NCI-H187 (cell line): ENCODE measurements at places on chromosomes 12 and 14.

DNA sequence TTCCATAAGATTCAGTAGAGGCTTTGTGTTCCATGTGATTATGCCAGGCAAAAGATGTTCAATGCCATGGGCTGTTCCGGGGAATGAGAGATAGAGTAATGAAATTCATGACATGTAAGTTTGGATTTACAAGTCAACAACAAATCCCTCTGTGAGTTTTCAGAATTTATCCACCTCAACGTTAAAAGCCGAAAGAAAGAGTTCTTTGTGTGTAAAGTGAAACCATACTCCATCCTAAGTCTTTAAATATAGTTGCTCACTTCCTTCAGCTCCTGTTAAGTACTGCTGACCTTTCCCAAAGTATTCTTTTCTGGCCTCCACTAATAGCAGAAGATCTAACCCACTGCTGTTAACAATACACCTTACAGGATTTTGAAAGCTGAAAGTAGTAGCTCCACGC lies 190.0 kb downstream of the TMX1 start:
- DNase-seq: no peak

GRCh38 chr12:6468283-6468575 lies 2.2 kb downstream of the VAMP1 start:
- no peak for DNase-seq

DNA sequence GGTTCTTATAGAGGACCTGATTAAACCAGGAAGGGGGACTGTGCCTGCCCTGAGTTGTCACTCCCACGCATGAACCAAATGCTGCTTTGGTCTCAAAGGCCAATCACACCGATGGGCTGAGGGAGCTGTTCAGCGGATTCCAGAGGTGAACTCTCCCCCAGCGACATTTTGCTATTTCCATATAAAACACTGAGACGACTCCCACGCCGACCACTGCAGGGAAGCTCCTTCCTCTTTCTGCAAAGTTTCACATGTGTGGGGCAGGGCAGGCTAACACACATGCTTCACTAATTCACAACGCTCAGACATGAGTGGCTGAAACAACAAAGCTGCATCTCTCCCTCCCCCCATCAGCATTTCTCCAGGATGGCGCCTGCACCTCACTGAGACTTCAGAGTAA lies 37.8 kb upstream of the TMEM132D start:
- no peak for DNase-seq

DNA sequence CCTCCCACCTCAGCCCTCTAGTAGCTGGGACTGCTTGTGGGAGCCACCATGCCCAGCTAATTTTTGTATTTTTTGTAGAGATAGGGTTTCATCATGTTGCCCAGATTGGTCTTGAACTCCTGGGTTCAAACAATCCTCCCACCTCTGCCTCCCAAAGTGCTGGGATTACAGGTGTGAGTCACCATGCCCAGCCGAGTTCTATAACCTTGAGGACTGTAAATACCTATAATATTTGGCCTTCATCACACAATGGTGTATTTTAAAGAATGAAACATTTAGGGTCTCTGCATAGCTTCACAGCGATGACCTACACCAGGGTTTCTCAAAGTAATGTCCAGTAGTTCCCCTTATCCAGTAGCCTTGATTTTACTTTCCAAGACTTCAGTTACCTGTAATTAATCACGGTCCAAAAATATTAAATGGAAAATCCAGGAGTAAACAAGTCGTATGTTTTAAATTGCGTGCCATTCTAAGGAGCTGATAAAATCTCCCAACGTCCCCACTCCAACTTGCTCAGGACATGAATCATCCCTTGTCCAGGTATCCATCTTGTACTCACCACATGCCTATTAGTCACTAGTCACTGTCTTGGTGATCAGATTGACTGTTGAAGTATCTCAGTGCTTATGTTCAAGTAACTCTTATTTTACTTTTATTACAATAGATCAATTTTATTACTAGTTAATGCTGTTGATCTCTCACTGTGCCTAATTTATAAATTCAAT lies 368.2 kb downstream of the BTG1 start:
- DNase-seq: no peak

GRCh38 chr14:93072659-93073357 lies 42.9 kb downstream of the ITPK1 start:
- DNase-seq: no peak

GRCh38 chr12:121048442-121048841 lies 9.4 kb upstream of the OASL start:
- no peak for DNase-seq

DNA sequence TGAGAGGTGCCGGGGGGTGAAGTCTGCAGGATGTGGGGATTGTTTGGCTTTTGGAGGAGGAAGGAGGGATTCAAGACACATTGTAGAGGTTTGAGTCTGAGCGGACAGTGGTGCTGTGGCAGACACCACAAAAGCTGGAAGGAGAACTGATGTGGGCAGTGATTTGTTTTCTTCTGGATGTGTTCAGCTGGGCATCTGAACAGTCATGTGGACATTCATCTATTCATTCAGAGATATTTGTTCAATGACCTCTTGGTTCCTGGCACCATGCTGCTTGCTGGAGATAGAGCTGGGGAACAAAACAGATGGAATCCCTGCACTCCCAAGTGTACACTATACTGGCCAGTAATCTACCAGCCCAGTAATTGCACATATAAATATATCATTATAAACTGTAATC lies 64.0 kb downstream of the PTPN11 start:
- no peak for DNase-seq

DNA sequence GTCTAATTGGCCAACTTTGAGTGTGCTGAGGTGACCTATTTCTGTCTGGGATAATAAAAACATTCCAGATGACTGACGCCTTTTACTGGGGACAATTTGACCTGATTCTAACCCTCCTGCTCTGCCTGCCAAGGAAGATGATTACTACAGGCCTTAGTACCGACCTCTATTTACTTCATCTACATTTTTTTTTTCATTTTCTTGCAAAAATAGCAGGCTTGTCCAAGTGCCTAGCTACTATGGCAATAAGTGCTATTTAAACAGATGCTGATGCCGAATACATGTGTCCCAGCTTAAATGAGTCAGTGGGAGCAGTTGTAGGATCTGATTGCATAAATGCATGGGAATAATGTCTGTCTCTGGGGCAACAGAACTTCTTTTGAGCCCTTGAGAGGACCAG lies 254.3 kb downstream of the RGS6 start:
- DNase-seq: no peak

DNA sequence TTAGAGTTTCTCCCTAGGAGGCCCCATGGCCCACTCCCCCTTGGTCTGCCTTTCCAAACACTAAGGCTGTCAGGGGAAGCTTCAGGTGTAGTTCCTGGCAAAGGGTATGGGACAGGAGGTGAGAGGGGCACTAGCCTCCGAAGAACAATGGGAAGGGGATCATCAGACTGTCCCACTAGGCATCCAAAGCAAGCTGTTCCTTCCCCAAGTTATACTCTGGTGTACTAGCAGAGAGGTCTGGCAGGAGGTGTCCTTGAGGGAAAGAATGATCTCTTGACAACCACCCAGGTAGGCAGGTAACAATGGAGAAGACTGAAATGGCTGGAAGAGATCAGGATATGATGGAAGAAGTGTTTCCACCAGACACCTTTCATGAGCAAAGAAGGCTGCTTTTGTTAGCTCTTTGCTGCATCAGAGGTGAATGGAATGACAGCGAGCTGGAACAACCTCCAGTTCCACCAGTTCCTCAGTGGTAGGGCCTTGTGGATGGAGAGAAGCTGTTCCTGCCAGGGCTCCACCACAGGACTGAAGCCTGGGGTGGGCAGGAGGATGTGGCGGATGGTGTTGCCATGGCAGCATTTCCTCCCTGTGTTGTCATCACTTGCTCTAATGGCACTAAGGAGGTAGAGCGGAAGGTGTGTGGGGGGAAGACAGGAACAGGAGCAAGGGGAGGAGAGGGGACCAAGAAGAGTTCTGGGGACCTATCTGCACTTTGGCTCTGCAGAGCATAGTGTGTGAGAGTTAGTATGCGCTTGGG lies 2.3 kb upstream of the AGAP2 start:
- DNase-seq: no peak

DNA sequence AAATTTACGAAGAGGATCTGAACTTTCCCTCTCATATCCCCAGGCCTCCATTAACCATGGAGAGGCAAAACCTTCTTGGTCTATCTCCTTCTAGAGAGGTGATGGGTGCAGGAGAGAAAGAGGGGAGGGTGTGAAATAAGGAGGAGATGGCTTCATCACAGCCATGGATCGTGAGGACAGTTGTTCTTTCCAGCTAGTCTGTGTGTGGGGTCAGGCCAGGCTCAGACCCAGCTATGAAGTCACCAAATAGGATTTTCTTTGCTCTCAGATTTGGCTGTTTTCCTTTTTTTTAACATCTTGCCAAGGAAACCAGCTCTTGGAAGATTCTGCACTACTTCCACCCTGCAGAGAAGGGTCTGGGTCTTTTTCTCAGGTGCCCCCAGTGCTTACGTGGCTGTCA lies 64.9 kb upstream of the FAM181A start:
- no peak for DNase-seq

DNA sequence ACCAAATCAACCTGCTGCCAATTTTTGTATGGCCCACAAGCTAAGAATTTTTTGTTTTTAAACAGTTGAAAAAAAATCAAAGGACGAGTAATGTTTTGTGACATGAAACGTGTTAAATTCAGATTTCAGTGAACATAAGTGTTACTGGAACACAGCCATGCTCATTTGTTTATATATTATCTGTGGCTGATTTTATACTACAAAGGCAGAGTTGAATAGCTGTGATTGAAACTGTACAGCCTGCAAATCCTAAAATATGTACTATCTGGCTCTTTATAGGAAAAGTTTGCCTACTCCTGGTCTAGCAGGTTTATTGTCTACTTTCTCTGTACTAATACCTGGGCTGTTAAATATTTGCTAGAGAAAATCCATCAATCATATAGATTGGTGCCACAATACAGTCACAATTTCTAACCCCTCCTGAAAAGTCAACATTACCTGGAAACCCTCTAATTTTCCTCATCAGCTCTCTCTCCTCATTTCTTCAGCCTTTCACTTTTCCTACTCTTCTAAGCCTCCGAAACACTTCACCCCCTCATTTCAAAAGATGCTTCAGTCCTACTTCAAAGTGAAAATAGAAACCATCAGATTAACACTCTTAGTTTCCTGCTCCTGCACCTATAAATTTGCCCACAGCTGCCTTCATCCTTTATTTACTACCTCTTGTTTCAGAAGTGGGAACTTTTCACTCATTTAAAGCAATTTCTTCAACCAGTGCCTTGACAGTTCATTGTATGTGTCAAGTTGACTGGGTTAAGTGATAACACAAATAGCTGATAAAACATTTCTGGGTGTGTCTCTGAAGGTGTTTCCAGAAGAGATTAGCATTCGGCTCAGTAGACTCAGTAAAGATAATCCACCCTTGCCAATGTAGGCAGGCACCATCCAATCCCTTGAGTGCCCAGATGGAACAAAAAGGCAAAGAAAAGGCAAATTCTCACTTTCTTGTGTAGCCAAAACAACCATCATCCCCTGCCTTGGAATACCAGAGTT lies 18.0 kb upstream of the C2CD5 start:
- no peak for DNase-seq

GRCh38 chr14:72781561-72782508 lies 112.1 kb downstream of the DPF3 start:
- no peak for DNase-seq

DNA sequence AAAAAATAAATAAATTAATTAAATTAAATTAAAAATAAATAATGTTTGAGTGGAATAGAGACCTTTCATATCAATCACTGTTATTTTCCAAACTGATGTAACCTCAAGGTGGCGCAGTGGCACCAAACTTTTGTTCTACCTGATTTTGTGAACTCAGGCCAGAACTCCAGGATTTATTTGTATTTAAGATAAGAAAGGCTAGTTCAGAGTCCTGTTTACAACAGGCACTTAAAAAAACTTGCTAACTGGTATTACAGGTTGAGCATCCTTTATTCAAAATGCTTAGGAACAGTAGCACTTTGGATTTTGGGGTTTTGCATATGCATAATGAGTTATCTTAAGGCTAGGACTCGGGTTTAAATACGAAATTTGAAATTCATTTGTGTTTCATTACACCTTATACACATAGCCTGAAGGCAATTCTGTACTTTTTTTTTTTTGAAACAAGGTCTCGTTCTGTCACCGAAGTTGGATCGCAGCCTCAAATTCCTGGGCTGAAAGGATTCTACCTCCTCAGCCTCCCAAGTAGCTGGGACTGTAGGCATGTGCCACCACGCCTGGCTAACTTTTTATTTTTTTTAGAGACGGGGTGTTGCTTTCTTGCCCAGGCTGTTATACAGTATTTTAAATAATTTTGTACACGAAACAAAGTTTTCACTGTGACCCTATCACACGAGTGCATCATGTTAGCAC lies 32.4 kb downstream of the YY1 start:
- DNase-seq: no peak

DNA sequence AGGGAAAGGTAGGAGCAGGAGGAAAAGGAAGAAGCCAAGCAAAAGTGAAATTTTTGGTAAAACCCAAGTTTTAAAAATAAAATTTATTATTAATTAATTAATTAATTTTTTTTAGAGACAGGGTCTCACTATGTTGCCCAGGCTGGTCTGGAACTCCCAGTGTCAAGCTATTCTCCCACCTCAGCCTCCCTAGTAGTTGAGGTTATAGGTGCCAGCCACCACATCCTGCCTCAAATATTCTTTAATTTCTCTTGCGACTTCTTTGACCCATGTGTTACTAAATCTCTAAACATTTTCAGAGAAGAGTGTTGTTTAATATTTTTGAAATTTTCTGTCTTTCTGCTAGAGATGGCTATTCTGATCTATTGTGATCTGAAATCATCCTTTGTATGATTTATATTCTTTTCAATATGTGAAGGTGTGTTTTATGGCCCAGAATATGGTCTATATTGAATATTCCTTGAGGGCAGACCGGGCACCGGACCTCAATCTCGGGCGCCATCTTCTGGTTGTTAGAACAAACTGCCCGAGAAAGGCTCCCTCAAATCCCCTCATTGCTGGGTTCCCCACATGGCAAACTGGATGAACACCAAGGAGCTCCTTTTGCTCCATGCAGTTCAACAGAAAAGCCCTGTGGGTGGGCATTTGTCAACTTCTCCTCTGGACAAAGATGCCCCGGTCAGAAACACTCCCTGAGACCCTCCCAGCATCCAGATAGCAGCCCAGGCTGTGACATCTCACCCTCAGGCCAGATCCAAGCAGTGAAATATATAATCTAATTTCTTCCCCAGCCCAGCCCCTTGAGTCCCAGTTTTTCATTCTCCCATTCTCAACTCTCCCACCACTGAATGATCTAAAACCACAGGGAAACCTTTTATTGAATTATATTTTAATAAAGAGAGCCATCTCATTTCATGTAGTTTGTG lies 110.5 kb downstream of the ASCL4 start:
- DNase-seq: peak; percentile 35

DNA sequence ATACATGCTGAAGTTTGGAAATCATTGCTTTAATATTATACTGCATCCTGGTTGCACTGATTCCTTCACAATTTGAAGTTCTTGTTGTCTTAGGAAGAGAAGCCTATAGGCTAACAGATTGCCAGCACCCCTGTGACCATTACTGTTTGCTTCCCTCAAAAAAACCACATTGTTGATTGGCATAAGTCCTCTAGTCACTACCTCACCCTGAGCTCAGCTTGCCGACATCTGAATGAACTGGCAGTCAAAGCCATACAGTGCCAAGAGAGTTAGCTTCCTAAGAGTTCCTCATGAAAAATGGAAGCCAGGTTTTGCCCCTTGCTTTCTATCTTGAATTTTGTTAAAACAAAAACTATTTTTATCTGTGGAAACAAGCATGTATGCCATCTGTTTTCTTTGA lies 276.1 kb downstream of the SYT1 start:
- DNase-seq: no peak

- DNase-seq: no peak
These were observed 18.0 kb upstream of the TCP11L2 start for GRCh38 chr12:106284358-106285105.

- DNase-seq: no peak
These were observed 13.3 kb downstream of the AKT1 start for GRCh38 chr14:104782086-104782807.
